ENCODE measurements at places on chromosomes 7 and 10.

- DNase-seq: no peak
Observed at GRCh38 chr7:127885222-127885772, 145.9 kb downstream of the LRRC4 start.

- DNase-seq: peak; percentile 21
Observed at GRCh38 chr10:64041989-64042490, 520.8 kb downstream of the REEP3 start.

DNA sequence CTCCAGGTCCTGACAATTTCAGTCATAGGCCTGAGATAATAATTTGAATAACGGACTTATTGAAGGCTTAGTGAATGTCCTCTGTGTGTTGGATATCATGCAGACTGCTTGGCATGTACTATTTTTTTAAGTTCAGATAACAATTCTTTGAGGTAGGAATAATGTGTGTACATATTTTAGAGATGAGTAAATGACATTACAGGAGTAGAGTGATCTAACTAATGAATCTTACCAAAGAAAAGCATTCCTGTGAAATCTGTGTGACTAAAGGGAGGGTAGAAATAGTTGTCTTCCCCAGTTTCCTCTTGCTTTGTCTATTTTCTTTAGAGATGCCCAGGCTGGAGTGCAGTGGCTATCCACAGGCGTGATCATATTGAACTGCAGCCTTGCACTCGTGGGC lies 391.8 kb upstream of the ETV1 start:
- no peak for DNase-seq

GRCh38 chr10:127918572-127918971 lies 11.7 kb downstream of the PTPRE start:
- DNase-seq: no peak

- no peak for DNase-seq
Observed at GRCh38 chr10:108363576-108363975, 1199.1 kb upstream of the SORCS1 start.

- DNase-seq: no peak
Observed at GRCh38 chr7:153476166-153476565, 576.0 kb upstream of the DPP6 start.

DNA sequence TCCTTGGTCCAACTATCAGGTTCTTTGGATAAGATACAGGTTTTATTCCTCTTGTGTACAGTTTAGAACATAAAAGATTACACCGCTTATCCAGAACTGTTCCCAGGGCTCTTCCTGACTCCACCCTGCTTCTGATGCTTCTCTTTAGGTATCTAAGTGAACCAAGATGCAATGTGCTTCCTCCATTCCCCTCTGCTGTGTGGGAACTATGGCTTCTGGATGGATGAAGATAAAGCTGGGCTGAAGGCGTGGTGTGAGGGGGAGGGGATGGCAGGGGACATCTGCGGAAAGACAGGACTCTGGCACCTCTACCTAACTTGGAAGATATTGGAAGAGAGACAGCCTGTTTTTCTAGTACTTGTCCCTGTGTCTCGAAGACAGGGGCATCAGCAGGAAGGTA lies 209.9 kb upstream of the TBX20 start:
- no peak for DNase-seq

- DNase-seq: no peak
Observed at GRCh38 chr10:6995831-6996230, 415.0 kb downstream of the SFMBT2 start.

DNA sequence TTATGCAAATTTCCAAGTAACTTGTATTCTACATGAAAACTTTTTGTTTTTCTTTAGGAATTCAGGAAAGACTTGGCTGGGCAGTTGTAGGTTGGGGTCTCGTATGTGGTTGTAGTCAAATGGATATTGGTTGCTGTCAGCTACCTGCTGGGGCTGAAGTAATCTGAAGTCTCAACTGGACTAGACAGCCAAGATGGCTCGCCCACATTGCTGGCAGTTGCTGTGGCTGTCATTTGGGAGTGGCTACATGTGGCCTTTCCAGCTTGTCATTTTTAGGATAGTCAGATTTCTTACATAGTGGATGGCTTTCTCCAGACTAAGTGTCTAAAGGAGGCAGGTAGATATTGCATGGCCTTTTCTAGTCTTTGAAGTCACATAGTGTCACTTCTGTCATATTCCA lies 32.6 kb downstream of the EXOC6 start:
- no peak for DNase-seq

- DNase-seq: no peak
Observed at GRCh38 chr7:146781352-146782116, 664.9 kb downstream of the CNTNAP2 start.

DNA sequence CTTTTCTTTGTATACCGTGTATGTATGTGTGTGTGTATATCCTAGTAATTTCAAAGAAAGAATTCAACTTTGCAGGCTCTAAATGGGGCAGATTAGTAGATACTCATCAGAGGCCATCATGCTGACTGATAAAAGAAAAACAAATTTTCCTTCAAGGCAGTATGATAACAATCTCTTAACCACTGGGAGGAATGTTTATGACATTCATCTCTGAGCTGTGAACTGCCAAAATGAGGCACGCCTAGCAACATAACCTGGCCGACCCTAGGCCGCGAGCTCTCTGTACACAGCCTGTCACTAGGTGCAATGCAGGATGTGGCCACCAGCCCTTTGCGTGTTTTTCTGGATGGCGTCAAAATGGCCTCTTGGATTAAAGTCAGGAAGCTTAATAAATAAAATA lies 343.7 kb upstream of the GALNT17 start:
- no peak for DNase-seq

DNA sequence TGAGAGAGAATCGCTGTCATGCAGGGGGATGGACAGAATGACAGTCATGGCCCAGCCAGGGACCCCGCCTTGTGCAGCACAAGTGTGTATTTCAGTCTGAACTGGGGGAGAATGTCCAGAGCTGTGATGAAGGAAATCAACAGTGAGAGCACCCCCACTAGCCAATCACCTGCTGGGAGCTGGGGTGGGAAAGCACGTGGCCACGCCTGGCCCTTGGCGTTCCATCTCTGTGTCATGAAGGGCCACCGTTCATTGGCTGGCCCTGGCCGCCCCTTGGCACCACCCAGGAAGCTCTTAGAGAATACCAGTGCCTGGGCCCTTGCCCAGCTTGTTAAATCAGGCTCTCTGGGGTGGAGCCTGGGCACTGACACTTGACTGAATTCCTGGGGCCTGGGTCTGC lies 22.8 kb downstream of the GRID1 start:
- DNase-seq: no peak

DNA sequence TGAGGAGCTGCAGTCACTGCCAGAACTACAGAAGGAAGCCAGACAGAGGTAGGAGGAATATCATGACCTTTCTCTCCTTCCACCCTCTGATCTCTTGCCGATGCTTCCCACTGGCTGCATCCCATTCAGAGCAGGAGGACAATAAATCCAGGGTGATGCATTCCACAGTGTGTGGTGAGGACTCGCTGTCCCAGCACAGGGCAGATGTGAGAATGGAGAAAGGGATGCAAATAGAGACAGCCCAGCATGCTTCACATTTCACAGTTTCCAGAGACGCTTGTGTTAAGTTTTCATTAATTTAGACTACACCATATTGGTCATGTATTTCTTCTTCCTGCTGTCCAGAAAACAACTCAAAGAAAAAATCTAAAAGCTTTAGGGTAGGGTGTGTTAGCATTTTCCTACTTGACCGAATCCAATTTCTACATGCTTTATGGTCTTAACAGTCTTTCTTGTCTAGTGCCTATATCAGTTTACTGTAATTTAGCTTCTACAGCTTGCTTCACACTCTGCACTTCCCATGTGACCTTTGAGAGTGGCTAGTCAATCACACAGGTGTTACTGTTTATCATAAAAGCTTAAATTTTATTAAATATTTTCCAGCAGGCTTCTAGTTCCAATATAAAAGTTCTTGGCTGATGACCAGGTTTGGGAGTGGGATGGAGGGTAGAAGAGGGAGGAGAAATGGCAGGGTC lies 155.6 kb downstream of the RAPGEF5 start:
- no peak for DNase-seq

DNA sequence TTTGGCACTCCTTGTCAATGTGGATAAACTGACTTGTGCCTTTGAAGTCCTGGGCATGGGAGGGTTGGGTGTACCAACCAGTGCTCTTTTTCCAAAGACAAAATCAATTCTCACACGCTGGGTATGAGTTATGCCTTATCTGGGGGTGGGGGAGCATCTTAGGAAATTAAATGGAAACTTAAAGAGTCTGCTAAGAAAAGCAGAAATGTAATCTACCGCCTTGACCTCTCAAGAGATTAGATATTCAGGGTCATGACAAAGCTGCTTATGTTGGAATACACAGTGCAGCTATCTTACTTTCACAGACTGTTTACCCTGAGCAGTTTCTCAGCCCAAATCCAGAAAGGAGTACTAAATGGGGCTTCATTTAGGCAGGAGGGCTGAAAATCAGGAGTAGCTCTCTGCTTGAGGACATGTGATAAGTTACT lies 2.6 kb downstream of the MEST start:
- no peak for DNase-seq

- DNase-seq: peak; percentile 41
Observed at GRCh38 chr10:79020015-79020491, 48.7 kb upstream of the ZMIZ1 start.

- DNase-seq: no peak
Observed at GRCh38 chr10:4070184-4070583, 285.2 kb upstream of the KLF6 start.

- no peak for DNase-seq
Observed at GRCh38 chr10:130884456-130884855, 427.1 kb downstream of the TCERG1L start.

GRCh38 chr10:12418725-12419261 lies 69.4 kb downstream of the CAMK1D start:
- no peak for DNase-seq

DNA sequence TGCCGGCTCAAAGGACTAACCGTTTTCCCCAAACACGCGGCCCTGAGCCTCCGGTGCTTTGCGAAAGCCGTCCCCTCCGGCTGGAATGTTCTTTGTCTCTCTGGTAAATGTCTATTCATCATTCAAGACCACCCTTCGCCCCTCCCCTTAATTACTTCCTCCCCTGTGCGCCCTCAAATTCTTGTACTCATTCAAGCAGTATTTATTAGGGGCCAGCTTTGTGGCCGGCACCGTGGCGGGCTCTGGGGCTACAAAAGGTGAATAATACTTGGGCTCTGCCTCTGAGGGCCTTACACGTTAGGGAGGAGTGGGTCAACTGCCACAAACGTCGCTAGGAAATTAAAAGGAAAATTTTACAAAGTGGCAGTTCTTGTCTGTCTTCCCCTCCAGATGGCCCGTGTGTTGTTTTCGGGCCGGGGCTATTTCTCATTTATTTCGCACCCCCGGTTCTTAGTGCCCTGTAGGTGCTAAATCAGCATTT lies 1.5 kb upstream of the MEST start:
- DNase-seq: peak; percentile 68

DNA sequence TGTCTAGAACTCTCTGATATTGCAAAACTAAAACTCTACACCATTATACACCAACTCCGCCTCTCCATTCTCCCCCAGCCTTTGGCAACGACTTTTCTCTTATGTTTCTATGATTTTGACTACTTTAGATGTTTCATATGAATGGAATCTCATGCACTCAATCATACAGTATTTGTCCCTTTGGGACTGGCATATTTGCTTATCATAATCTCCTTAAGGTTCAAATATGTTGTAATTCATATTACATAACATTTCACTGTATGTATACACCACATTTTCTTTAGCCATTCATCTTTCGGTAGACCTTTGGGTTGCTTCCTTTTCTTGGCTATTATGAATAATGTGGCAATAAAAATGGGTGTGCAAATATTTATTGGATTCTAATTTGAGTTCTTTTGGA lies 164.4 kb downstream of the ARL4A start:
- no peak for DNase-seq

- DNase-seq: no peak
Observed at GRCh38 chr7:143451122-143451521, 7.9 kb downstream of the TAS2R60 start.

GRCh38 chr10:102413053-102413705 lies 5.4 kb downstream of the PSD start:
- DNase-seq: no peak

GRCh38 chr7:140330128-140330527 lies 68.2 kb downstream of the SLC37A3 start:
- DNase-seq: no peak

DNA sequence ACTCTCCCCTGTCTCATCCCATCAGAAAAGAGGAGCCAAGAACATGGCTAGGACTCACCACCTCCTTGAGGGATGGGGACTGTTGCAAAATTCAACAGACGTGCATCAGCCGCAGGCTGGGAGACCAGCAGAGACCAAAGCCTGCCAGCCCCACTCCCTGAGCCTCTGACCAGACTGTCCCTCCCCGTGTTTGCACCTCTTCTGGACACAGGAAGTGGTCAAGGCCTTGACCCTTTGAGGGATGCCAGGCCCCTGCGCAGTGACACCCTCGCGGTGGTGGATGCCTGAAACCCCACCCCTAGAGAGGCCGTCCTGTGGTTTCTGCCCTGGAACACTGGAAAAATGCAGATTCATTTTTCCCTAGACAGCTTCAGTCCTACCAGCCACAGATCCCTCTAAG lies 128.4 kb upstream of the TCF7L2 start:
- no peak for DNase-seq

DNA sequence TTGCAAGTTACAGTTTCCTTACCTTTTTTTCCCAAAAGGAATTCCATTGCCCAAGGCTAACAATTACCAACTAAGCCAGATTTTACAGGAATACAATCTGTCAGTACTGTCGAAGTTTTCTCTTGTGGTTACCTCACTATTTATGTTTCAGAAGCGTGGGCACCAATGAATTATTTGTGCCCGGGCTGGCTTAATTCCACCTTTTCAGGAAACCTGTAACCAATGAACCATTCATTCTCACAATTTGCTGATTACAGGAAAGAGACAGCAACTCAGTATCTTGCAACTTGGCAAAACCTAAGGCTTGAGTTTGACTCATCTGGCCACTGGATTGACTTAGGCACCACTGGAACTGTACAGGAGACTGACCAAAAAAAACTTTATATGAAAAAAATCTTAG lies 485.6 kb downstream of the INHBA start:
- DNase-seq: no peak

DNA sequence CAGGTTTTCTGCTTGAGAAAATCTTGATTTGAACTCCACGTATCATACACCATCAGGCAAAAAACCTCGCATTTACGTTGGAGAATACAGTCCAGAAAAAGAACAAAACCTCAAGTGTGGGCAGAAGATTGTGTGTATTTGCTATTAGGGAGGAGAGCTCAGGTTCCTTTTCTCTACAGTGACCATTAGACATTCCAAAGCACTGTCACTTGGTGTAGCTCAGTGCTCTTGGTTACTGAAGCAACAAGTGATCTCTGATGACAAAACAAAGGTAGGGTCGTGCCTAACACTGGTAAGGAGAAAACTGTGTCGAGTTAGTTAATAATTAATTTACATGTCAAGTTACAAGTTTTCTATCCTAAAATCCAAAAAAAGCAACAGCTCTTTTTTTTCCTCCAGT lies 72.6 kb downstream of the C1GALT1 start:
- DNase-seq: no peak
